Pancreas (tissue), 10 donors: ENCODE measurements at places on chromosomes 6 and 20. TPM values are rescaled to one million over a fixed set of nuclear protein-coding genes. Genes with fewer than 3 reads are reported as not detected.

The IPCEF1 gene
- total RNA-seq, result 1.9 TPM

The SLC12A5 gene
- 1.4 TPM for total RNA-seq

The COL20A1 gene
- total RNA-seq, result not detected

DNA sequence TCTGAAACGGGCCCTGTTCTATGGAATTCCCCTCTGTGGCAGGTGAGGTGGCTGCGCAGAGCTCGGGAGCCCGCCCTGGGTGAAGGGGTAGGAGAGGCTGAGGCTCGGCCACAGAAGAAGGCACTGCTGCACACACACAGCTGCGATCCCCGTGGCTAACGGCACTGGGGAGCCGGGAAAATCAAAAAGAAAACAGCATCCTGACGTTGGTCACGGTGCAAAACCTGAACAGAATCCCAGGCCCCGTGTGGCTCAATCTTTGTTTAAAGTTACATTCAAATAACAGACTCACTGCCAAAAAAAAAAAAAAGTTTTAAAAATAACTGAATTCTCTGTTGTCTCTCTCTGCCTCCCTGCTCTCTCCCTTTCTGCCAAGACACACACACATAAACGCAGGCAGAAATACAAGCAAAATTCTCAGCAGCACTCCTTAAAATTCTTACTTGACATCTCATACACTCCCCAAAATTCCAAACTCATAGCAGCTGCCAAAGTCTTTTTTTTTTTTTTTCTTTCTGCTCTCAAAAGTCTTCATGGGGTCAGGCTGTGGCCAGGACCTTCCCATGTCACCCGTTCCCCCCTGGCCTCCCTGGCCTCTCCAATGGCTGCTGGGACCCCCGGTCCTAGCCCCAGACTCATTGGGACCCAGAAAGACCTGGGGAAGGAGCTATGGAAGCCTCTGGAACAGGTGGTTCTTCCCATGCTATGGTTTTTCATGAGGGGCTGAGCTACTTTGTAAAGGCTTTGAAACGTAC lies 248.8 kb downstream of the TTLL2 start:
- no peak overlapping the region for H3K27ac ChIP-seq
- no peak overlapping the region for H3K4me3 ChIP-seq
- no peak for DNase-seq
- no peaks in the 10 kb centered on the region for H3K36me3 ChIP-seq
- H3K27me3 ChIP-seq, result no peaks in the 10 kb centered on the region
